Cortex of kidney (tissue), 1 donor: ENCODE measurements at places on chromosomes 3 and 15.

DNA sequence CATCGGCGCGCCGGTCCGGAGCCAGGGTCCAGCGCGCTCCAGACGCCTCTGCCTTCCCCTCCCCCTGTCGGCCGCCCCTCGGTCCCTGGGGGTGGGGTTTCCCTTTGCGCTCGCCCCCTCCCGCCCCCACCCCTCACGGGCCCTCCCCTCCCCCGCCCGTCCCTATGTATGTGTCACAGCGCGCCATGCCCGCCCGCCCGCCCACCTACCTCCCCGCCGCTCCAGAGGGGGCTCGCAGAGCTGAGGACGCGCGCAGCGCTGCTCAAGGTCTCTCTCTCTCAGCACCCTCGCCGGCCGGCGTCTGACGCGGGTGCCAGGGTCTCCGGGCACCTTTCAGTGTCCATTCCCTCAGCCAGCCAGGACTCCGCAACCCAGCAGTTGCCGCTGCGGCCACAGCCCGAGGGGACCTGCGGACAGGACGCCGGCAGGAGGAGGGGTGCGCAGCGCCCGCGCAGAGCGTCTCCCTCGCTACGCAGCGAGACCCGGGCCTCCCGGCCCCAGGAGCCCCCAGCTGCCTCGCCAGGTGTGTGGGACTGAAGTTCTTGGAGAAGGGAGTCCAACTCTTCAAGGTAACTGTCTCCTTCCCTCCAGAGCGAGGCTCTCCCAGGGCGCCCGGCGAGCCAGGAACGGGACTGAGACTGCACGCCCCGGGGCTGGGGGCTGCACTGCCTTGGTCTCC, at the start of gene ACAN:
Gene ACAN, plus strand, starts transcription at position 196 of the 679 bp plus-strand sequence. CDS start 32,771 bp downstream, outside the sequence.
- DNase-seq: no peak

GRCh38 chr15:88395241-88395640, 71.9 kb downstream of the MRPL46 start:
- no peak for DNase-seq

DNA sequence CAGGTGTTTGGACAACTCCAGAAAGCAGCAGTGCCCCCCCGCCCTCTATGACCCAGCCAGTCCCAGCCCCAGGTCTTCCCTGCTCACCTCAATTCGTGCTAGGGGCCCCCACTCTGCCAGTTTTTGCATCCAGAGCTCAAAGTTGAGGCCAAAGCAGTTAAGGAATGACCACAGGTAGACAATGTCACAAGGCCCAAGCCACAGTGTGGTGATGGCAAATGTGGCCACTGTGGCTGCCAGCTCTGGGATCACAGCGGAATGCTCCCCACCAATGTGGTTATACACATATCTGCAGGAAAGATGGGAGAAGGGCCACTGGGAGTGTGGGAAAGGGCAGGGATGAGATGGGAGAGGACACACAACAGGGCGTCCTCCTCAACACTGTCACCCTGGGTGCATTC, 8.2 kb downstream of the KLHL40 start:
- DNase-seq: no peak

GRCh38 chr15:91216000-91216399, 115.9 kb downstream of the SV2B start:
- no peak for DNase-seq

GRCh38 chr3:46183330-46183729, 24.8 kb downstream of the CCR1 start:
- DNase-seq: no peak

DNA sequence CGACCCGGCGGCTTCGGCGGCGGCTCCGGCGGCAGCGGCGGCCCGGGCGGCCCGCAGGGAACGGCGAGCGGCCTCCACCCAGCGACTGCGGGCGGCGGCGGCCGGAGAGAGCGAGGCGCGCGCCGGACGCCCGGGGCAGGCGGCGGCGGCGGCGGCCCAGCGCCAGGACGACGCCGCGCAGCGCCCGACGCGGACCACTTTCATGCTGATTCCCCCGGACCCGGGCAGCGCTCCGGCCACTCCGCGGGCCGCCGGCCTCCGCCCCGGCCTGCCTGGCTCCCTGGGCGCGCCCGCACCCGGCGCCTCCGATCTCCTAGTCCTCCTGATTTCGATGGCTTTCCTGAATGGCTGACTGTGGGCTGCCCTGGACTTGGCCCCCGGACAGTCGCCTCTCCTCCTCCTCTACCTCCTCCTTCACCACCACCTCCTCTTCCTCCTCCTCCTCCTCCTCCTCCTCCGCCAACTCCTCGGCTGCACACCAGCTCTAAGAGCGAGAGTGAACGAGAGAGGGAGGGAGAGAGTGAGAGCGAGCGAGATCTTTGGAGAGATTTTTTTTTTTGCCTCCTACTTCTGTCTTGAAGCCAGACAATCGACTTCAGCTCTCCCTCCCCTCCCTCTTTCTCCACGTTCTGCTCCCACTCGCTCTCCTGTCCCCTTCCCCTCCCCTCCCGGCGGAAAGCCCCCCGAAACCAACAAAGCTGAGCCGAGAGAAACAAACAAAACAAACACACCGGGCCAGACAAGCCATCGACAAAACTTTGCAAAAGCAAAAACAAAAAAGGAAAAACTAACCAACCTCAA, 844 bp downstream of the NR2F2 start:
- DNase-seq: no peak

DNA sequence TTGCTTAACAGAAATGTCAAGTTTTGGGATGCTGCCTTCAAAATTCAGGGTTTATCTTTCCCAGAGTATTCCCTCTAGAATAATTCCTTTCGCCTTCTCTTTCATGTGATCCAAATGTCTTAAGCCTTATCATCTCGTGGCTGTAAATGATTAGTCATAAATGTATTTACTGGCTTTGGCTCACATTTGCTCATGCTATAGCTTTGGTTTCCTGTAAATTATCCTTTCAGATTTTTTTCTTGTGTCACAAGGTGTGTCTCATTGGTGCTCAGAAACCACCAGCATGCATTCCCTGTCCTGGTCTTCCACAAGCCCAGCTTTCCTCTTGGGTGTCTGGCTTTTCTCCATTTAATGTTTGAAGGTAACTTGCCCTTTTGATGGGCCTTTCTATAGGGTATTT, 692.7 kb upstream of the ALCAM start:
- no peak for DNase-seq

- no peak for DNase-seq
These were observed 43.4 kb downstream of the PPP2R3A start for GRCh38 chr3:136008732-136009470.

GRCh38 chr3:123920868-123921267, 36.7 kb upstream of the MYLK start:
- DNase-seq: no peak
